ENCODE measurements at places on chromosomes 16 and 17.

- DNase-seq = no peak
These were observed 27.1 kb upstream of the ANKFN1 start for GRCh38 chr17:56125830-56126819.

DNA sequence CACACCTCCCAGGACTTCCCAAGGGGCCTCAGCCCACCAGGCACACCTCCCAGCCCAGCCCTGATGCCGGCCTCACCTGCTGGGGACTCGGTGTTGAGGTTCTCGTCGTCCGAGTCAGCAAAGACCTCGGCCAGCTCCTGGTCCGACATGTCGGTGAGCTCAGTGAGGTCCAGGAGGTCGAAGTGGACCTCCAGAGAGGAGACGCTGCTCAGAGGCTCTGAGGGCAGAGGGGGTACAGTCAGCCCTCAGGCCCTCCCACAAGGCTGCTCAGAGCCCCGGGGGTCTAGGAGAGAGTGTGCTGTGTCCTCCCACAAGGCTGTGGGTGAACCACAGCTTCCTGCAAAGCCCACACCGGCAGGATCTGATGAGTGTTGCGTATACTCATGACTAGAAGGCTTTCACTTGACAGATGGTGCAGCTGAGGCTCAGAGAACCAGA lies 10.5 kb downstream of the DBNDD1 start:
- no peak for DNase-seq

DNA sequence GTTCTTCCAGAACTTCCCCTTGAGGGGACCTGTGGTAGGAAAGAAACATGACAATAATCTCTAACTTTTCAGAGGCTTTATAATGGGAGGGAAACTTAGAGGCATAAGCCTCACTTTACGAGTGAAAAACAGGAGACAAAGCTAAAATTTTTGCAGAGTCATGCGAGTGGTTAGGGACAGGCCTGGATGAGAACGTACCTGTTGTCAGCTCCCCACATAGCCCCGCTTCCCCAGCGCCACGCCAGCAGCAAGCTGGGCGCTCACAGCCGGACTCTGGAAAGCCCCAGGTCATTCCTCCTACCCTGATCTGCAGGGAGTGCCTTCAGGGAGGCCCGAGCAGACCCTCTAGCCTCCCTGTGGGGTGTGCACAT lies 53.6 kb downstream of the LDHD start:
- DNase-seq = no peak

DNA sequence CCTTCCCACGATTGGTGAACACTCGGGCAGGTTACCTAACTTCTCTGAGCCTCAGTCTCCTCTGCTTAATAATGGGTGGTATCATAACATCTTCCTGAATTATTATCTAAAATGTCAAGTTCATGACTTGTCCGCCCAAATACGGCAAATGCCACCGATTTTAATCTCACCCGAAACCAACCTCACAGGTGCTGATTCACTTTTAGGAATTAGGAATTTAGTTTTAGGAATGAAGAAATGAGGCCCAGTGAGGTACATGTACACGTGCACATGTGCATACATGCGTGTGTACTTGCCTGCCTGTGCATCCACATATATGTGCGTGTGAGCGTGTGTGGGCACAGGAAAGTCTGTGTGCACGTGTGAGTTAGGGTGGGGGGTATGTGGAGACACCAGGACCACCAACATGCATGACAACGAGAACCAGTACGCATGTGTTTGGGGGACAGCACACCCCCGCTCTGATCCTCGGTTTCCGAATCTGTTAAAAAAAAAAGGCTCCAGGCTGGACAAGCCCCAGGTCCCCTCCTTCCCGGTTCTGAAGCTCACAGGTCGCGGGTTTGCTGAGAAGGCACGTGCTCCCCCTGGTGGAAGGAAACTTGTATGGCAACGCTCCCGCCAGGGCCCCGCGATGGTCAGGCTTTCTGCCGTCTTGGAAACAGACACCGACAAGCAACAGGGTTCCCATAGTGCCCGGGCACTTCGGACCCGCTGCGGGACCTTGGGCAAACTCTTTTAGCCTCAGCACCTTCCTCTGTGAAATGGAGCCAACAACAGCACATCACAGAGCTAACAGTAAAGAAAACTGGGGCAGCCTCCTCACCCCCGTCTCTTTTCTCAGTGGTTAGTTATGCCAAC lies 219.2 kb downstream of the RBFOX3 start:
- peak; percentile 85 for DNase-seq

GRCh38 chr17:75270218-75270965 lies 639 bp downstream of the MIF4GD start:
- DNase-seq = peak; percentile 85

GRCh38 chr17:58335779-58336455 lies 7.3 kb upstream of the TSPOAP1 start:
- no peak for DNase-seq

DNA sequence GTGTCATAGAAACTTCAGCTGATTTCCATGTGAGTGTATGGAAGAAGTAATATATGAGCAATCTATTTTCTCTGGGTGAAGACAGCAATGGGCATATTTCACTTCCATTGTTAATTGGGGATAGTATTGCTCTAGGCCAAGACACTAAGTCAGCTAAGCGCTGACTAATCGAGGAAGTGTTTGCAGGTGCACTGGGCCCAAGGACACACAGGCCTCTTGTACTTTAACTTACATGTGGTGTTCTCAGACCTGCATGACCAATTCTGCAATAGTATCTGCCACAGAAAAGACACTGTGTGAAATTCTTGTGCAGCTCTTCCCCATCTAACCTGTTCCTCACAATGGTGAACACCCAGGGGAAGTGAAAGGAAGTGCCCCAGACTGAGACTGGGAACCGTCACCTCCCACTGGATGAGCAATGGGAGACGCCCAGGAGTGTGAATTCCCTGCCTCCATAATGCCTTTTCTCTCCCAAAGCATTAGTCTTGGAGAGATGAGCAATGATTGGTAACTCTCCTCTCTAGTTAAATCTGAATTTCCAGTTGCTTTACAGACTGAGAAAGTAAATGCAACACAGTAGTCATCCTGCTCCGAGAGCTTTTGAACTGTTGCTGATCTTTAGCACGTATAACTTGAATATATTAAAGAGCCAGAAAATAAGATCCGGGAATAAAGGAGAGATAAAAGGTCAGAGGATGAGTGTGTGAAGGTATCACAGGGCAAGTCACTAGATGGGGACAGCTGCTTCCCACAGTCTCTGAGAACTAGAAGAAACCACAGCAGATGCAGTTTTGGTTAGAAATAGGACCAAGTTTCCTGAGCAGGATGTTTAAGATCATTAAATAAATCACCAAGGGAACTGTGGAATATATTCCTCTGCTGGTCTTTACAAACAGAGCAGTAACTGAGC lies 82.6 kb downstream of the CDK5R1 start:
- DNase-seq = no peak

DNA sequence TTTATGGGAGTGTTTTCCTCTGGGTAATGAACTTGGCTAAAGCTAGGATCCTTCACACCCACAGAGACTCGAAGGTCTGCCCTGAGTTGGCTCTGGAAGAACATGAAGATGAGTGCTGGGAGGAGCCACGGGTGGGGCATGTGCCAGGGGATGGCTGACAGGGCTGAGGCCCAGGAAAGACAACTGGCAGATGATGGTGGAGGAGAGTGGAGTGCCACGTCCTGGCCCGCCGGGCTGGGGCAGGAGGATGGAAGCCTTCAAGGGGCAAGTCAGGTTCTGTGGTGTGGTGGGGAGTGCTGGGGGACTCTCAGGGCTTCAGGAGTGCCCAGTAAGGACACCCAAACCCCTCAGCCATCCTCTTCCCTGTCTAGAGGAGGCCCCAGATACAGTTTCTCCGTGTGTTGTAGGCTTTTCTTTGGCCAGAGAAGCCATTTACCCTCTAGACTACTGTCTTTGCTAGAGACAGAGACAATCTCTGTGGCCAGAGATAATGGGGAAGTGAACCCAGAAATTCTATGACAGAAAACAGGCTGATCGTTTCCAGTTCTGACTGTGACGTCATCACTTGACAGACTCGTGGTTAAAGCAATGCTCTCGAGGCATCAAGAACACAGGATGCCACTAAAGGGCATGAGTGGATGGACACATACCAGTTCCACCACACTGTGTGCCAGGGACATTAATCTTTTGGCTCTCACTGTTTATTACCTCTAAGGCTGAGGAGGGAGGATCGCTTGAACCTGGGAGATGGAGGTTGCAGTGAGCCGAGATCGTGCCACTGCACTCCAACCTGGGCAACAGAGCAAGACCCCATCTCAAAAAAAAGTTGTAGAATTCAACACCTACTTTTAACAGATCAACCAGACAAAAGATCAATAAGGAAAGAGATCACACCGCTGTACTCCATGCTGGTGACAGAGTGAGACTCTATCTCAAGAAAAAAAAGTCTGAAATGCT lies 18.6 kb upstream of the SLC5A10 start:
- DNase-seq = no peak

- peak; percentile 53 for DNase-seq
These were observed 42.8 kb downstream of the MEAK7 start for GRCh38 chr16:84461413-84462295.

DNA sequence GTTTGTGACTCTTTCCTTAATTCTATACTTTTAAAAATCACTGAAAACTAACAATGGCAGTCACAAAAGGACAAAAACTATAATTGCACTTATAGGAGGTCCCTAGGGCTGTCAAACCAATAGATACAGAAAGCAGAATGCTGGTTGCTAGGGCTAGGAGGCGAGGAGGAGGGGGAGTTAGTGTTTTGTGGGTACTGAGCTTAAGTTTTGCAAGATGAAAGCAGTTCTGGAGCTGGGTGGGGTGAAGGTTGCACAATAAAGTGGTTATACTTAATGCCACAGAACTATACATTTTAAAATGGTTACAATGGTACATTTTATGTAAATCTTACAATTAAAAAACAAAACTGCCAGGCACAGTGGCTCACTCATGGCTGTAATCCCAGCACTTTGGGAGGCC lies 27.3 kb downstream of the NUBP1 start:
- no peak for DNase-seq

GRCh38 chr17:45386178-45386577 lies 46.5 kb downstream of the ARHGAP27 start:
- no peak for DNase-seq

DNA sequence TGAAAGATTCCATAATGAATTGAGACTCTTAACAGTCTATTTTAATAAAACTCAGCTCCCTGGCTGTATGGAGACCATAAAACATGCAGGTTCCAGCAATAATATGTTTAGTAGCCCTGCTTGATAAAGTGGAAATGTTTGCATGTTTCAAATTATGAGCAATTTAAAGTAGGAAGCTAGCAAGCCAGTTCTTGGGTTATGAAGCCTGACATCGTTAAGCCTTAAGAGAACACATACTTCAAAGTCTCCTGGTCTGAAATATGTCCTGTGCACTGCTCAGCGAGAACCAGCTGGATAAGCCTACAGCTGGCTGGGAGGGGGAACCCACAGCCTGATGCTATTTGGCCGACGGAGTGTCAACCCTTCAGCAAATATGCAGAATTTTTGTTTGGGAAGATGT lies 140.3 kb downstream of the SALL1 start:
- no peak for DNase-seq

DNA sequence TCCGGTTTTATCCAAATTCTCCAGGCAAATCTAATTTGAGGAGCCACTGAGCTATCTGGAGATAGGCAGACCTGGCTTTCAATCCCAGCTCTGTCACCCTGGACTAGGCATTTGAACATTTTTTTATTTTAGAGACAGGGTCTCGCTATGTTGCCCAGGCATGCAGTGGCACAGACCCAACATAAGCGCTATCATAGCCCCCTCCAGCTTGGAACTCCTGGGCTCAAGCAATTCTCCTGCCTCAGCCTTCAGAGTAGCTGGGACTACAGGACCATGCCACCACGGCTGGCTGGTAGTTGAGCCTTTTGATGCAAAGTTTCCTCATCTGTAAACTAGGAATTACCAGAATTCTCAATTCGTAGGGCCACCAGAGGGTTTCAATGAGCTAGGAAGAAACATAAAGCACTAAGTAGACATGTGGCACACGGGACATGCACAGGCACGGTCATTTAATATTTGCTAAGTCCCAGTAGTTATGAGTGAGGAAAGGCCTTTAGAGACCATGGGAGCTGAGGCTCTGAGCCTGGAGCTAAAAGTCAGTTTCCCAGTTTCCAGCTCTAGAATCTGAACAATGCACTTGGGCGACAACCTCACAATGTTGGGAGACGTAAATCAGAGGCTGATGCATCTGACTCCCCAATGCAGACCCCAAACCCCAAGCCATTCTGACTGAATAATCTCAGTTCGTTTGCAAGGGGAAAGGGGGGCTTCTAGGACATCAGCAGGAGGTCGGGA lies 1.1 kb downstream of the ELOB start:
- DNase-seq = no peak

GRCh38 chr16:66585481-66586239 lies 6.4 kb downstream of the CMTM2 start:
- no peak for DNase-seq

DNA sequence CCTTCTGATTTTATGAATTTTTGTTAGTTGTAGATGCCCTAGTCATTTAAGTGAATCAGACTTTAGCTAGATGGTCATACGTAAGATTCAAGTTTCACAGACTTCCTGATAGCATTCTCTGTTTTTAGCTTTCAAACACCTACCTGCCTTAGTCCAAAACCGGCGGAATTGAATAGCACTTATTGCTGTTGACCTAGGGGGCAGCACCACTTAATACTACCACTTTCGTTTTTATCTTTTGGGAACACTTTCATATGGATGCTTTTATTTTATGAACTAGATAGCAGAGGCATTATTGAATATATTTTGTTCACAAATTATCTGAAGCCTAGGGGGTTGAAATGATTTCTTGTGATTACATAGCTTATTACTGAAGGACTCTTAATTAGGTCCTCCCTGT lies 31.5 kb downstream of the TADA2A start:
- no peak for DNase-seq

DNA sequence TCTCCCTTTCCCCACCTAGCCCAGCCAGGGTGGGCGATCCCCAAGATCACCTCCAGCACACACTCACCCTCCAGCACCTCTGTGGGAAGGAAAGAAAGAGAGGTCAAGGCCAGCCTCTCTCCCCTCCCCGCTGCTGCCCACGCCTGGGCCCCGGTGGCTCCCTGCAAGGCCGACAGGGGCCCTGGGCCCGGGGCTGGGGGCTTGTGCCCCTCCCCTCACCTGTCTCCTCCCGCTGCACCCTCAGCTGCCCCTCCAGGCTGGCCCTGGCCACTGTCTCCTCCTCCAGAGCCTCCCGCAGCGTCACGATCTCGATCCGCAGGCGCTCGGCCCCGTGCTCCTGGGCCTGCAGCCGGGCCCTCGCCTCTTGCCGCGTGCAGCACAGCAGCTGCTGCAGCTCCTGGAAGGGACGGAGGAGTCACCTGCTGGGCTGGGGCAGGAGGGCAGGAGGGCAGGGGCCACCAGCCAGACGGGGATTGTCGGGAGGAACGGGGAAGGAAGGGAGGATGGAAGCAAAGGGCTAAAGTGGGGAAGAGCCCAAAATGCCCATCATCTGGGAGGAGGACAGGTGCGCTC lies 19.2 kb downstream of the RABEP2 start:
- DNase-seq = no peak

- no peak for DNase-seq
These were observed 6.9 kb downstream of the ALYREF start for GRCh38 chr17:81884520-81884919.

DNA sequence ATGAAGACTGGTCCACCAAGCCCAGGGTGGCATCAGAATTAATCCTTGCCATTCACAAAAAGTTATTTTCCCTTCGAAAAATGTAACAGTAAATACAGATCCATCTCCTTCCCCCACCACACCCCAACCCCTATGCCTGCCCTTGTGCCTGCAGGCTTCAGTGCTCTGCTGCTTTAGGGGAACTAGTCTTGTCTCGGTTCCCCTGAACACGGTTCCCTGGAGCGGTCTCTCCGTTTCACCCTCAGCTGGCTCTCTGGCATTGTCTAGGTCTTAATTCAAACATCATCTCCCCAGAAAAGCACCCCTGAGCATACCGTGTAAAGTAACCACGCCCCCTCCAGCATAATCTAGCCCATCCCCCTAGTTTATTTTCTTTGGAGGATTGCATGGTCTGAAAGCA lies 25.8 kb downstream of the EMP2 start:
- DNase-seq = no peak

- DNase-seq = peak; percentile 87
These were observed 1.6 kb downstream of the PITPNC1 start for GRCh38 chr17:67378454-67379250.

Data from left forelimb (tissue), 1 donor.